Cardiac septum (tissue), 1 donor: ENCODE measurements at places on chromosomes 6 and 20. TPM values are rescaled to one million over a fixed set of nuclear protein-coding genes. Genes with fewer than 3 reads are reported as not detected.

LHFPL5 gene
- total RNA-seq, result not detected

MYCT1 gene
- 9.6 TPM for total RNA-seq

GABBR1 gene
- 29.5 TPM for total RNA-seq

GSTA2 gene
- not detected for total RNA-seq

FAM120B gene
- total RNA-seq, result 27.4 TPM

GRCh38 chr6:131163886-131164285, 28.6 kb downstream of the AKAP7 start:
- DNase-seq, result no peak

DNA sequence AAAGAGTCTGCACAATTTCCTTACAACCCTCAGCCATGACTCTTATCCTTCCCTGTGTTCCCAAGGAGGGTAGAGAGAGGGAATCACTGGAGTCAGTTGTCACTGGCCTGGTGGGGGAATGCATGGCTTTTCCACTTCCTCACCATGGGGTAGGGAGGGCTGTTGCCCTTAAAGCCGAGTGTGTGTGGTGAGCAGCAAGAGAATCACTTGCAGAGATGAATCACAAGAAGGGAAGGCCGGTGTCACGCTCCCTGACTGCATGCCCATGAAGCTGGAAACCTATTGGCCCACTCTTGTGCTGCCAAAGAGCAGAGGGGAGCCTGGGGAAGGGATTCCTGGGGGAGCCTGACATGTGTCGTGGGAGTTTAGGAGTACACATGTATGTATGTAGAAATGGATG, 18.1 kb upstream of the BMP6 start:
- no peak for DNase-seq

GRCh38 chr6:3542032-3542640, 85.3 kb upstream of the SLC22A23 start:
- DNase-seq, result no peak

GRCh38 chr6:151370509-151371078, 20.8 kb downstream of the ZBTB2 start:
- no peak for DNase-seq

DNA sequence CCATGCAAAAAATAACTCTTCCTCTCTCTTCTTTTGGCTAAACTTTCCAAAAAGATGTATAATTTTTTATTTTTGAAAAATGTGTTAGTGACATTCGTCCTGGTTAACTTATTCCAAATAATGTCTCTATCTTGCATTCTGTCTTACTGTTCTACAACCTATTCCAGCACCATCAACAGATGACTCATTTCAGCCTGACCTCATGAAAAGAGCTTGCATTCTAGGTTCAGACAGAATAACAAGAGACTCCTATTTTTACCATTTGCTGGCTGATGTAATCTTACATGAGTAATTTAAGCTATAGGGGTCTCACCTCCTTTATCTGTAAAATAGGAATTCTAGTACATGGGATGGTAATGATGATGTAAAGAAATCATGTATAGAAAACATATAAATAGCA, 109.0 kb downstream of the FUT9 start:
- DNase-seq, result no peak

DNA sequence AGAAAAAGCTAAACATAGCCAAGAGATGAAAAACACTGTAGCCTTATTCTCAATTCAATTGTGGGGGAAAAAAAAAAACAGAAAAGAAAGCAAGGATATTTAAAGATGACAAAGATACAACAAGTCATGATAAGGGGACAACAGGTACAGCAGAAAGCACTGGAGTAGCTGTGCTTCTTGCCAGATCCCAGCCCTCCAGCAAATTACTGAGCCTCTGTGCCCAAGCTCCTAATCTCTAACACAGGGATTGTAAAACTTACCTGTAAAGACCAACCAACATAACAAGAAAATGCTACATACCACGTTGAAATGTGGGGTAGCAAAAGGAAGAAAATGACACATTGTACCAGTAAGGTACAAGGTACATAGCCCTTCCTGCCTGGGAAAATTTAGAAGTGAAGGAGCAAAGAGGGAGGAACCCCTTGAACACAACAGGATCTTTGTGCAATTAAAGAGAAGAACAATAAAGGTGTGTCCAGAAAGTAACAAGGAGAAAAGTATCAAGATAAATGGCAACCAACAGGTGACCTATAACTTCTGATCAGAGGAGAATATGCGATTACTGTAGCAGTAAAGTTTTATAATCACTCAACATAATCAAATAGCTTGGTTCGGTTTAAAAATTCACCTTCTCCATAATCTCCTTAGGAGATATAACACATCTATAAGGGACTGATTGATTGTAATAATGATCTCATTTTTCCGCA, 30.6 kb downstream of the PREP start:
- DNase-seq, result no peak
